ENCODE measurements at places on chromosomes 5 and 9.

GRCh38 chr9:3578786-3579185, 53.0 kb upstream of the RFX3 start:
- no peak for DNase-seq

- DNase-seq, result no peak
These were observed 153.8 kb downstream of the AUH start for GRCh38 chr9:91207729-91208418.

GRCh38 chr9:68492806-68493205, 47.9 kb downstream of the TMEM252 start:
- no peak for DNase-seq

DNA sequence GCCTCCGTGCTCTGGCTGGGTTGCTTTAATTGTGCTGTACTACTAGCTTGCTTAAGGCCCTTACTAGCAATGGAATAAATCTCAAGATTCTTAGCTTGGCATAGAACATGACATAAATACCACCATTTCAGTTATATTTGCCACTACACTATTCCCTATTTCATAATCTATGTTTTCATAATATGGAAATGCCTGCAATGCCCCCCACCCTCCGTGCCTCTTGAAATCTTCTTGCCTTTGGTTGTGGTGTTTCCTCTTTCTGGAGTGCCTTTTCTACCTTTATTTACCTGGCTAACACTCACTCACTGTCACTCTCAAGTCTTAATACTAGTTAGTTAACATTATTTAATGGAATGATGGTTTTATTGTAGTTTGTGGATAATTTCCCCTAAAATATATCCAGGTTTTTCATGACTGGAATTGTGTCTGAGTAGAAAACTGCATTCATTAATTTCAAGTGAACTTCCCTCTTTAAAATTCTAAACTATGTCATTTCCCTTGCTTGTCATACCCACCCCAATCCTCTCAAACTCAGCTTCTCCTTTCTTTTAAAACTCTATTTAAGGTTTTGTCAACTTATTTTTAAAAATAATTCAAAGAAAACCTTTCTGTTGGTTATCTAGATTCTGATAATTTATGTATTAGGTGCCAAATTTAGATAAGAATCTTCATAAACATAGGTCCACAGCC, 521.7 kb upstream of the DAB2 start:
- no peak for DNase-seq

GRCh38 chr9:34010979-34011378, 37.7 kb downstream of the UBAP2 start:
- peak; percentile 21 for DNase-seq

DNA sequence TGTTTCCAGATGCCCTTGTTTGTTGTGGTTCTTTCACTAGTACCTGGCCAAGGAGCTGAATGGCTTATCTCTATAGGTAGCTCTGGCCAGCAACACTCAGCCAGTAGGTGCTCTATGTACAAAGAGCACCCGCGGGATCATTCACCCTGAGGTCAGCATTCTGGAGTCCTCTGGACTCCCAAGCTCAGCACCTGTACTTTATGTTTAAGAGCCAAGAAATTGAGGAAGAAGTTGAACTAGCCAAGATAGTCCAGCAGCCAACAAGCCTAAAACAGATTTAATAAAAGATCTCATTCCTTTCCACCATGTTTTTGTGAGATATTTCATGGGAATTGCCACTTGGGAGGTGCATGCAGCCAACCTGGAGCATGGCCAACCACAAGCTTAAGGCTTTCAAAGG, 242.6 kb upstream of the PAPPA start:
- no peak for DNase-seq

DNA sequence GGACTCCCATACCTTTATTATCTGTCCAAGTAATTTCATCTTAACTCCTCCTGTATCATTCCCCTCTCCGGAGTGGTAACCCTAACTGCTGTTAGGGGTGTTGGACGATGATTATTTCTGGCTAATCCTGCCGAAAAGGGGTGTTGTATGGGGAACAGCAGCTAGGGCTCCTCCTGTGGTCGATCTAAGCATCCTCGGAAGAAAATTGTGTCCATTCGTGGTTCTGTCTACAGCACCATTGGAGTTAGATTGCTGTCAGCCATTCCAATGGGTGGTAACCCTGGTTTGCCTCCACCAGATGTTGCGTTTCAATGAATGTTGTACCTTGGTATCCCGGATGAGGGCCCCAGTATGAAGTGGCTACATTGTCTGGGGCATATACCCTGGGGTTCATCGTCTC, 35.6 kb upstream of the LMNB1 start:
- no peak for DNase-seq

GRCh38 chr5:146745931-146746577, 132.5 kb downstream of the PPP2R2B start:
- no peak for DNase-seq

GRCh38 chr5:107468276-107468675, 202.5 kb downstream of the EFNA5 start:
- DNase-seq, result no peak

DNA sequence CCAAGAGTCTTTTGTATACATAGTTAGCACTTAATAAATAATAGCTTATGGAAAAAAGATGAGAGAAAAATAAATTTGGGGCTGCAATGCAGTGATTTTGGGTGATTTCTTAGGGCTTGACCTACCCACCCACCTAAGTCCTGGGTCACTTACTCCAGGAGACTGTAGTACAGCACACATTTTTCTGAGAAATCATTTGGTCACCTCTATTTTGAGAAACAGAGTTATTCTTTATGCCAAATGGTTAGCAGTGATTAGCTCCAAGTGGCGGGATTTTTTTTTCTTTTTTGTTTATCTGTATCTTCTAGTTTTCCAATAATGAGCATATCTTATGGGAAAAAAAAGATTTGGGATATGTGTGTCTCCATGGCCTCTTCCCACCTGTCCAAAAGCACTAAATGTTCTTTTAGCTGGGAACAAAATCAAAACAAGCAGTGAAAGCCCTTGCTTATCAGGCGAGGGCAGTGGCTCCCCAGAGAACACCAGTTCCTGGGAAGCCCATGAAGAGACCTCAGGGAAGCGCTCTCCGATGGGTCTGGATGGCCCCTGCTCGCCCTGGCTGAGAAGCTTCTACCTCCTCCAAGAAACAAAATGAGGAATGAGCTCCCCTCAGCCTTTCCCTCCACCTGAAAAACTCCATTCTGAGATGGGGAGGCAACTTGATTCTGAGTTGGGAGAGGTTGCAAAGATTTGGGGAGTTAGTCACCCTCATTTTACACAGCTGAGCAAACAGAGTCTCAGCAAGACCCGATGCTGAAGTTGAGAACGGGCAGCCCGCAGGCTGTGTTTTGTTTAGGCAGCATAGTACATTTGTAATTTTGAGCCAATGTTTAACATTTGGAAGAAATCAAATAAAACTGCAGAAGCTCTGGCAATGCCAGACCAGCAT, 69.9 kb downstream of the CYFIP2 start:
- no peak for DNase-seq

DNA sequence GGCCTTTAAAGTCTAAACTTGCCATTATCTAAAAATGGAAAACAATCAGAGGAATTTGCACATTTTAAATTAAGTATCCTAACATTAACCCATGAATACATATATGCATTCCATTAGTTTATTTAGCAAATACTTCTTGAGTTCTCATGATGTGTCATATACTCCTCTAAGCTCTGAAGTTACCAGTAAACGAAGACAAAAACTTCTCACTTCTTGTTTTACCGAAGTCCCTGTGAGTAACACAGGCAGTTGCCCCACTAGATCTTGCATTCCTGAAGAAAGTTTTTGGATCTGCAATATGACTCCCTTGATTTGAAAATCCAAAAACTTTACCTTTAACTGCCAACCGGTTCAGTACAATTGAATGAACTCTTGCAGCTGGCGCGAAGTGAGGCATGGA, 439.0 kb upstream of the MPDZ start:
- no peak for DNase-seq

GRCh38 chr5:96125231-96125891, 163.7 kb upstream of the ELL2 start:
- no peak for DNase-seq

GRCh38 chr9:81071108-81071507, 618.2 kb downstream of the TLE1 start:
- no peak for DNase-seq

GRCh38 chr5:139395844-139396640, 1.1 kb upstream of the PROB1 start:
- no peak for DNase-seq

DNA sequence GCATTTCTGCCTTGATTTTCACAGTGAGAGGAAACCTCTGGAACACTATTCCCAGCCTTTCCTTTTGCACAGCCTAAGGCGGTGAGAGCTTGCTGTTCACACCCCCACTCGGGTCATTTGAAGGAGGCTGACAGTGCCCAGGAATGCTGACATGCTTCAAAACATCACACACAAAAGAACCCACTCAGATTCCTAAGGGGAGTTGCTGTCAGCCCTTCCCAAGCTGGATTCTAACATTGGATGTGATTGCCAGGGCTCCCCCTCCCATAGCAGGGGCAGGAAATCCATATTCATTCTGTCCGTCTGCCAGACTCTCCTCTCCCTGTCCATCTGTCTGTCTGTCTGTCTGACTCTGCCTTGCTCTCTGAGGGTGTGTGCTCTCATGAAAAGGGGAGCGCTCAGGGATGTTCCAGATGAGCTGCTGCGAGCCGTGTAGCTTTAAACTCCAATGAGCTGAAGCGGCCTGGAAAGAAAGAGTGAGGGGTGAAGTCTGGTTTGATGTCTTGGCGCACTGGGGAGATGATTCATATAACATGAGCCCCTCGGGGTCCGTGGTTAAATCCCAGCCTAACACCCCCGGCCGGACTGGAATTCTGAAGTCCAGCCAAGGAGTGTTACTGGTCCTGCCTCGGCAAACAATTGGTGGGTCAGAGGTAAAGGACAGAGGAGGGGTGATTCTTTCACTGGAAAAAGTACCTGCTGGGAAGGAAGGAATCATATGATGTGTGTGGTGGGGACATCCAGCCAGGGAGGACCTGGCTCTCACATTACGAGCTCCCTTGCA, 517.0 kb downstream of the CCDC171 start:
- no peak for DNase-seq

GRCh38 chr9:128182893-128183588, 8.3 kb downstream of the CIZ1 start:
- no peak for DNase-seq

GRCh38 chr5:134175921-134176510, 734 bp downstream of the SKP1 start:
- no peak for DNase-seq

- no peak for DNase-seq
These were observed 241.8 kb downstream of the FANCC start for GRCh38 chr9:95075700-95076099.

DNA sequence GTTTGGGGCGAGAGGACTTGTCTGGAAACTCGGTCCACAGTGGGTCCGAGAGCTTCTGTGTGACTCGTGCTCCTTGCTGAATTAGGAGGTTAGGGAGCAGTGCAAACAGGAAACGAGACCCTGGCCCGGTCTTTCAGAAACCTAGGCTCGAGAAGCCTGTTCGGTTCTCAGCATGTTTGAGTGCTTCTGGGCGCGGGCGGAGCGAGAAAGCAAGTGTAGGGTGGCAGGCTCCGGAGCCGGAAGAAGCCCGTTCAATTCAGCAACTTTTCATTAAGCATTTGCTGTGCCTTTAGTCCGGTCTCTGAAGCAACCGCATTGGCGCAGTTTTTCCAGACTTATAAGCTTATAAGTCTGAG, 547 bp downstream of the CLTA start:
- peak; percentile 35 for DNase-seq

- DNase-seq, result peak; percentile 26
These were observed 26.2 kb downstream of the CARNMT1 start for GRCh38 chr9:75001719-75002421.

GRCh38 chr5:80152778-80153177, 103.1 kb downstream of the SERINC5 start:
- DNase-seq, result no peak

DNA sequence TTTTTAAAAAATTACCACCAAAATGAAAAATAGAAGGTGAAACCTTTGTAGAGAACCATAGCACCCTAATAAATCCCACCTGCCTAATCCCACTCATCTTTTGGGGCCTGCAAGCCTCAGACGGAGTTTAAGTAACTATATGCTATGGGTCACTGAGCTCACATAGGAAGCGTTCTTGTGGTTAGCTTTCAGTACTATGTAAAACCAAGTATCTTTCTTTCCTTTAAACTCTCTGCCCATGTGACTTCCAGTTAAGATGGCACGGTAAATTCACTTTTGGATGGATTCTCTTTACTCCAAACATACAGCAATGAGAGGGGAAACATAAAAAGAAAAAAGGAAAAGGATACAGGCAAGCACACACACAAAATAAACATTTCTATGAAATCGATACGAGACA, 50.9 kb downstream of the FANCC start:
- DNase-seq, result no peak

- no peak for DNase-seq
These were observed 158.8 kb downstream of the TMEM161B start for GRCh38 chr5:88109818-88110217.

DNA sequence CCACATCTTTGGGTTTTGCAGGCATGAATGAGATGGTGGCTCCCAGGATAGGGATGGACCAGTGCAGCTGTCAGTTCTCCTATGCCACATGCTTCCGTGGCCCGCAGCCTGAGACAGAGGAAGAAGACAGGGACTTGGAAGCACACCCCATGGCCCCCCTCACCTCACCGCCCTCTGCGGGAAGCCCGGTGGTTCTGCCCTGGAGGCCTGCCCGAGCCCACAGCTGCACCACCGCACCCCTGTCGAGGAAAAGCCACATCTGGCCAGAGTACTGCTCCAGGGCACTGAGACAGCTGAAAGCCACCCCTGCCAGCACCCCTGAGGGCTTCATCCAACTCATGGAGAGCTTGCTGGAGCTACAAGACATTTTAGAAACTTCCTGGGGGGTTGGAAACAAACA, 7.6 kb upstream of the TRMT10B start:
- DNase-seq, result no peak

- DNase-seq, result no peak
These were observed 126.0 kb upstream of the DHFR start for GRCh38 chr5:80780761-80781285.

DNA sequence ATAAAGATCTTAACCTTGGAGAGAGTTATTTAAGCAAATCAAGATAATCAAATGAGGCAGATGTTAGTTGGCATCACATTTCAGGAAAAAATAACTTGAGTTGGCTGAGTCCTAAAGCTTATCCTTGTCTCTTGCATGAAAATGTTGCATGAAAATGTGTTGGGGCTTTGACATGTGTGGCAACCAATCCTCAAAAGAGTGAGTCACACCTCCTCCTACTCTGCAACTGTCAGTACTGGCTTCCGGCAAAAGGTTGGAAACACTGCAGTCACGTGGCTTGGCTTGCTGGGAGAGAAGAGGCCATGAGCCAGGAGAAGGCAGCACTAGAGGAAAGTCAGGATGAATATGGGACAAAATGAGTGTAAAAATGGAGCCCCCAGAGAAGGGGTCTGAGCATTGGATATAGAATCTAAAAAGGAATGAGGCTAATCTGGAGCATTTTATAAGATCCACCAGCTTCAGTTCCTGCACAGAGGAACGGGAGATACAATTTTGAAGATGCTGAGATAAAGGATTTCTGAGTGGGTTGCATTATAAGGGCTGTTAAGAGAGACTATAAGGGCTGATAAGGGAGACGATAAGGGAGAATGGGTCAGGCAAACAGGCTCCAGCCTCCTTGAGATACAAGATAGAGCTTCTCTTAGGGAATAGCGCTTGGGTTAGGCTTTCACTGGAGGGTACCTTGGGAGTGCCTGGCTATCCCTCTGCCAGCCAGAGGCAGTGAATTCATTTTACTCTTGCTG, 43.1 kb downstream of the SPATA31D1 start:
- no peak for DNase-seq
